ENCODE measurements at places on chromosomes 12 and 14.
A peak's percentile ranks its signal among the peaks of the same experiment; 100 is the strongest.

DNA sequence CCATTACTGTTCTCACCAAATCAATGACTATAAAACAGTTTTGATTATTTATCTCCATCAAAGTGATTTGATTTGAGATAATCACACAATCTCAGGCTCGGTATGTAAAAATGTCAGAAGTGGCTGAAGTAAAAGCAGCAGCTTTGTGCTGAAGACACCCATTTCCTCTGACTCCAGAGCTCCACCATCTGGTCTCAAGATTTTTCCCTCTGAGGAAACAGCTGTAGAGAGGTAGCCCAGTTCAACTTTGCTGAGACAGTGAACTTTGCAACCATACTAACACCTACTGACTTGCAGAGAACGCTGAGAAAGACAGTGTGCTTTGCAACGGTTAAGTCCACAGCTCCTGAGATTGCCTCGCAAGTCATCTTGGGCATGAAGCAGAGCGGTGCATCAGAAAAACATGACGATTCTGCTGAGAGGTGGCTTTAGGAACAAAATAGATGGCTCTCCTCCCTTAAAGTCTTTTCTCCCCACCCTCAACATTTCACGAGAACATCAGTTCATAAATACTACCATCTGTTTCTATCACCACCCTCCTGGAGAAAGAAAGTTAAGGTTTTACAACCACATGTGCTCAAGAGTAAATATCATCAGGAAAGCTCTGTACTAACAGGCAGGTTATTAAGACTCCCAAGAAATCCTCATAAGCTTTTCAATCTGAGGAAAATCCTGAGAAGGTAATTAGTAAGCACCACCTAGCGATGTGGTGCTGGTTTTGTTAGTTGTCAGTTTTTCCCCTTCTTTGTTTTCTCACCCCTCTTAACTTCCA is 34.8 kb downstream of the HIGD1C start:
- no peak for DNase-seq

GRCh38 chr14:68604361-68604730 is 188.5 kb downstream of the ZFP36L1 start:
- no peak for DNase-seq

DNA sequence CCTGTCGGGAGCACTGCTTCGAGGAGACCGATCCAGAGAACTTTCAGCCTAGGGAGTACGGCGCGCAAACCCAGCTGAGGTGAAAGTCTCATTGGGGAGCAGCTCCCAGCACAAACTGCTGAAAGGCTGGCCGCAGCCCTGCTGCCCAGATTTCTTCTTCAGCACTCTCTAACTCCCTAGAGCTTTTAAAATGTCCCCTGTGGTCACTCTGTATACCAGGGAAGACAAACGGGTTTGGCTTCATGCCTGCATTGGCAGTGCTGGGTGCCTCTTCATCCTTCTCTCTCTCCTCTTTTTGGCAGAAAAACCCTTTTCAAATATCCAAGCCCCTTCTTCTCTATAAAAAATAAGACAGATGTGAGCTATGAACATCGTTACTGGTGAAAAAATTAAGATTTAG is 34.9 kb downstream of the BBS10 start:
- no peak for DNase-seq

GRCh38 chr14:29262979-29263378 is 496.4 kb downstream of the FOXG1 start:
- DNase-seq, result no peak

GRCh38 chr12:3966376-3966775 is 93.2 kb upstream of the PARP11 start:
- no peak for DNase-seq

DNA sequence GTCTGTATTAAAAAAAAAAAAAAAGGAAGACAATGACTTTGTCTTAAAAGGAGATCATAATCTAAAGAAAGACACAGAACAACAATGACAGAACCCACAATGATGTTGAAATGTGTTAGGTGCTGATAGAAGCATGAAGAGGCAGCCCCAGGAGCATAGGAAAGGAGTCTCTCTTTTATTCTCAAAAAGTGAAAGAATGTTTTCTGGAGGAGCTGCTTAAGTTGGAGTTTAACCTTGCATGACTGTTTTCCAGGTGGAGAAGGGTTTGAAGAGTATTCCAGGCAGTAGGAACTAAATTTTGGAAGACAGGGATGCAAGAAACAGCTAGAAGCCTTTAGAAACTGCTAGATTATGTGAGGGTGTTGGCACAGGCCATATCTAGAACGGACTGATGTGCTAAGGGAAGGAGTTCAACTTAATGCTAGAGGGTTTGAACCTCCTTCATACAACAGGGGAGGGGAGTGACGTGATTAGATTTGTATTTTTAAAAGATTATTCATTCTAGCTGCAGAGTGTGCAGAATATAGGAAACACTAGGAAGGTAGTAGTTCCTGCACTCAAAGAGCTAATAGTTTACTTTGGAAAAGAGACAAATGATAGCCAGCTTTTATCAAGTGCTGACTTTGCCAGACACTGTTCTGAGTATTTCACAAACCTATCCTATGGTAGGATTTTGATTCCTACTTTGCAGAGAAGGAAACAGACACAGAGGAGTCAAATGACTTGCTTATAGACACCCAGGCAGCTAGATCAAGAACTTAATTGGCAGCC is 4.6 kb upstream of the RPL6 start:
- no peak for DNase-seq

DNA sequence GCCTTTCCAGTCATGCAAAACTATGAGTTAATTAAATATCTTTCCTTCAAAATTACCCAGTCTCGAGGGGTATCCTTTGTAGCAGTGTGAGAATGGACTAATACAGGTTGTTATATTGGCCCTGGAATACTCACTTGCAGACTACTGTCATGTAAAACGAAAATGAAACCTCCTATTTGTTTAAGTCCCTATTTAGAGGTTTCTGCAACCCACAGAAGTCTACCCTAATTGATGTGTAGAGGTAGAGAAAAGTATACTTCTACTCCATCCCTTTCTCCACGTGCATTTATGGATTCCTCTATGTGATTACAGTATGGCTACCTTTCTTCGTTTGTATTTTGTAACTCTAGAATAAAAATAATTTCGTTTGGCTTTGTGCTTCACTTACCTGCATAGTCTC is 371.1 kb downstream of the FSCB start:
- DNase-seq, result no peak

- DNase-seq, result no peak
These were observed 89.0 kb downstream of the NCOR2 start for GRCh38 chr12:124478416-124478815.

GRCh38 chr12:28497889-28498411 is 307.7 kb downstream of the CCDC91 start:
- peak; percentile 30 for DNase-seq

- DNase-seq, result no peak
These were observed 125.4 kb downstream of the LRIG3 start for GRCh38 chr12:58794859-58795258.

DNA sequence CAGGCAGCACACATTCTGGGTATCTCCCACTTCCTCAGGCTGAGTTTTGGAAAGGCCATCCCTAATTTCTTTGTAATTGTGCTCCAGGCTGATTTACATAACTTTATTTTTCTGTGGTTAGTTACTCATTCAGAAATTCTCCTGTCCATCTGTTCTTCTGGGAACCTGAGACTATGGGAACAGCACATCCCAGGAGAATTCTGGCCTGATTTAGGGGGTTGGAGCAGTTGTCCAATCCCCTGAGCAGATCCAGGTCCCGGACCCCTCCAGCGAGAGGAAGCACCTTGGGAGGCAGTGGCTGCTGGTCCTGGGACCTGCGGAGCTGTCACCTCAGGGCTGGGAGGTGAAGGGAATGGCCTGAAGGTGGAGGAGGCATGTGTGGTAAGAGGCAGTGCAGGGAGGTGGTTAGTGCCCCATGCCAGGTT is 40.4 kb downstream of the TSPAN9 start:
- peak; percentile 80 for DNase-seq

DNA sequence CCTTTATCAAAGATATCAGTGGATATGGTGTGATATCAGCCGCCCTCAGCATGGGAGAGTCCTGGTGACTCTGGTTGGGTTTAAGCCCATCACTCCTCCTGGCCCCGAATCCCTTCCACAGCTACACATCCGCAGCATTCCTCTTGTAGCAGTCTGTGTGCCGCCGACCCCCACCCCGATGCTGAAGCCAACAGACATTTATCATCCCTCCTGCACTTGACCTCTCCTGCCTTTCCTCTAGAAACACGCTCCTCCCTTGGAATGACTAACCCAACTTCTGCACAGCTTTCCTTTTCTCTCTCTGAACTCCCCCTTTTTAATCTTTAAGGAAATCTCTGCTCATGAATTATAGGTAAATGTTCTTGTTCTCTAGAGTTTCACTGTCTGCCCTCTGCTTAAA is 250.9 kb upstream of the FOXN3 start:
- DNase-seq, result no peak

DNA sequence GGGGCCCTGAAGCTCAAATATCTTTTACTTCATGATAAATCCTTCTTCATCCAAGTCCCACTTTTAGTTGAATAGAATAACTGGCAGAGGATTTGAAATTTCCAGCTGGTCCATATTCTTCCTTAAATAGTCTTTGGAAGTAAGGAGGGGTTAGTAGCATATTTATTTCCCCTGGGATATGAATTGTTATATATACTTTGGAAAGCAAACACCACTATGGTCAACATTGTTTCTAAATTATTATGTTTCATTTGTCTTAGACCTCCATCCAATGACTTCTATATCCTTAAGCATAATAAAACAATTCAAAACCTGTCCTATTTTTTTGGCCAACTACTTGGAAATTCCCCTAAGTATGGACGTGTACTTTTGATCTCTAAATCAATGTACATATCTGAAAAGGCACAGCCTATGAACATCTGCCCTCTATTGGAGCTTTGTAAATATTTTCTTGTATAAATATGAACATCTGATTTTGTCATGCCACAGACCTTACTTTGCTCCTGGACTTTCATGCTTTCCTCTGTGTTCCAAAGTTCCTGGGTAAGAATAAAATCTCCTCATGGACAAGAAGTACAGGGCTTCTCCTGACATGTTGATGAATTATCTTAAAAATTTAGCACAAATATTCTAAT is 1212.0 kb downstream of the GALC start:
- no peak for DNase-seq

GRCh38 chr12:11696084-11696483 is 46.6 kb downstream of the ETV6 start:
- DNase-seq, result no peak

DNA sequence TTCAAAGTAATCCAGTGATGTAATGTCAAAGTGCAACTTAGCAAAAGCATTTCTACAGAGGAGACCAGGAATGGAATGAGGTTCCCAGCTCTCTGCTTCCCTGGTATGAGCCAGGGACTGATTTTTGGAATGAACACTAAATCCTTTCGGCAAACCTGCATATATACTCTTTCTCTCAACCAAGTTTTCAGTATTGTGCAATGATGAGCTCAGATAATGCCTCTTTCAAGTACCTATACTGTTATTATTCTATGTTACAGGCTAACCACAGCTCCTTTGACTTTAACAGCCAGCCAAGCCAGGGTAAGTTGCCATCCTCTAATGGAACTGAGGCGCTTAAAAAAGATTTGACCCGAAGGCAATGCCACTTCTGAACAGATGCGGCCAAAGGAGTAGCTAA is 104.9 kb upstream of the FSCB start:
- no peak for DNase-seq

DNA sequence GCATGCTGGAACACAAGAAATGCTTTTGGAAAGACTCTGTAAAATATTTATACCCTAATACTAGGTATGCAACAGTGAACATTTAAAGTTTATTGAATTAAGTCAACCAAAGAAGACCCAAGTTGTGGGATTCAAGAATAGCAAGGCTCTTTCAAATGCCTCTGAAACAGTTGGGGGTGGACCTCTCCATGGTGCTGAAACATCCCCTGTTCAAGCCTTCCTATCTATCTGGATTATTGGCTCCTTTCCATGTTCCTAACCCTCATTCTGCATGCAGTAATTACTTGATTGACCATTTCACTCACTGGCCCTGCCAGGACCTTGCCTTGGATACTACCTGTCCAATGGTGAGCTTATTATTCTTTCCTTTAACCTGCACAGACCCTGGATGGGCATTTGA is 349.7 kb downstream of the NRXN3 start:
- DNase-seq, result no peak

DNA sequence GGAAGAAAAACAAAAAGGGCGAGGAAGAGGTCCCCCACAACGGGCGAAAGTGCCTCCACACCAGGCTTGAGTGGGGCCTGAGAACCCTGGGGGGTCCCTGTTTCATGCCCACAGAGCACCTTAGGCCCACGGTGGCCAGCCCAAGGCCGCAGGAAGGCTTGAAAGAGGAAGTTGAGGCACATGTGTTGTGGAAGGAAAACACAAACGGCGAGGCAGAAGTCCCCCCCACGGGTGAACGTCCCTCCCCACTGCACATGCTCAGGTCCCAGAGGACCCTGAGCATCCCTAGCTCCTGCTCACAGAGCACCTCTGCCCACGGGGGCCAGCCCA is 371.5 kb downstream of the ALG10 start:
- no peak for DNase-seq

GRCh38 chr12:72267974-72268373 is 4.2 kb upstream of the TRHDE start:
- no peak for DNase-seq

DNA sequence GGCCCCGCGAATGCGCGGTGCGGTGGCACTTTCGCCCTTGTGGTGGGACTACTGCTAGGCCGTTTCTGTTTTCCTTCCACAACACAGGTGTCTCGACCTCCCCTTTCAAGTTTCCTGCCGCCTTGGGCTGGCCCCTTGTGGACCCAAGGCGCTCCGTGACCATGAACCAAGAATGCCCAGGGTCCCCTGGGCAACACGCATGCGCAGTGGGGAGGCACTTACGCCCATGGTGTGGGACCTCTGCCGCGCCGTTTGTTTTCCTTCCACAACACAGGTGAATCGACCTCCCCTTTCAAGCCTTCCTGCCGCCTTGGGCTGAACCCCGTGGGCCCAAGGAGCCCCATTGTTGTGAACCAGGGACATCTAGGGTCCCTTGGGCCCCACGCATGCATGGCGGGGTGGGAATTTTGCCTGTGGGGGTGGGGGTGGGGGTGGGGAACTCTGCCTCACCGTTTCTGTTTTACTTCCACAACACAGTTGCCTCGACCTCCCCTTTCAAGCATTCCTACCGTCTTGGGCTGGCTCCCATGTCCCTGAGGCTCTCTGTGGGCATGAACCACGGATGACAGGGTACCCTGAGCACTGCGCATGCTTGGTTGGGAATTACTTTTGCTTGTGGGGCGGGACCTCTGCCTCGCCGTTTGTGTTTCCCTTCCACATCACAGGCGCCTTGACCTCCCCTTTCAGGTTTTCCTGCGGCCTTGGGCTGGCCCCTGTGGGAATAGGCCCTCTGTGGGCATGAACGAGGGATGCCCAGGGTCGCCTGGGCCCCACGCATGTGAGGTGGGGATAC is 355.1 kb downstream of the ALG10 start:
- DNase-seq, result no peak

GRCh38 chr12:57590864-57591781 is at the start of gene PIP4K2C:
Gene PIP4K2C (plus strand): TSS chr12:57591192. CDS start chr12:57591290, 98 bp downstream.
- DNase-seq, result no peak

DNA sequence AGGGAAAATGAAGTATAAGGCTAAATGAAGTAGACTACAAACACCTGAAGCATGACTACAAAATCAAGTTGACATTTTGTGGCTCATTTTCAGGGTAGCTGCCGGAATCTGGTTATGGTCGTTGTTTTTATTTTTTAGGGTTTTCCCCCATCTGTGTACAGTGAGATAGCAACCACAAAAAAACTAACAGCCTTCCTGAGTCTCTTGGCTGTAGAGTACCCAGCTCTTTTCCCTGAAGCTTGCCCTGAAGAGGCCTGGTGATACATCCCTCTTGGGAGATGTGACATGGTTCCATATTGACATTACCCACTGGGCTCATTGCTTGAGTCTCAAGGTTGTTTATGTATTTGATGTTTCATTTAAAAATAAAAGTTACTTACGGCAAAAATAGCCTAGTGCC is 424.0 kb downstream of the ZFP36L1 start:
- no peak for DNase-seq

GRCh38 chr12:66763467-66763866 is 84.6 kb upstream of the GRIP1 start:
- no peak for DNase-seq

Measured in HS-5 (cell line).